ENCODE measurements at places on chromosomes 2 and 18.

GRCh38 chr2:53018825-53019425 is 748.7 kb upstream of the CHAC2 start:
- DNase-seq = no peak

- no peak for DNase-seq
Measured at GRCh38 chr2:99259465-99259864, 4.0 kb upstream of the LYG2 start.

GRCh38 chr18:36786686-36787085 is 42.1 kb downstream of the TPGS2 start:
- DNase-seq = no peak

DNA sequence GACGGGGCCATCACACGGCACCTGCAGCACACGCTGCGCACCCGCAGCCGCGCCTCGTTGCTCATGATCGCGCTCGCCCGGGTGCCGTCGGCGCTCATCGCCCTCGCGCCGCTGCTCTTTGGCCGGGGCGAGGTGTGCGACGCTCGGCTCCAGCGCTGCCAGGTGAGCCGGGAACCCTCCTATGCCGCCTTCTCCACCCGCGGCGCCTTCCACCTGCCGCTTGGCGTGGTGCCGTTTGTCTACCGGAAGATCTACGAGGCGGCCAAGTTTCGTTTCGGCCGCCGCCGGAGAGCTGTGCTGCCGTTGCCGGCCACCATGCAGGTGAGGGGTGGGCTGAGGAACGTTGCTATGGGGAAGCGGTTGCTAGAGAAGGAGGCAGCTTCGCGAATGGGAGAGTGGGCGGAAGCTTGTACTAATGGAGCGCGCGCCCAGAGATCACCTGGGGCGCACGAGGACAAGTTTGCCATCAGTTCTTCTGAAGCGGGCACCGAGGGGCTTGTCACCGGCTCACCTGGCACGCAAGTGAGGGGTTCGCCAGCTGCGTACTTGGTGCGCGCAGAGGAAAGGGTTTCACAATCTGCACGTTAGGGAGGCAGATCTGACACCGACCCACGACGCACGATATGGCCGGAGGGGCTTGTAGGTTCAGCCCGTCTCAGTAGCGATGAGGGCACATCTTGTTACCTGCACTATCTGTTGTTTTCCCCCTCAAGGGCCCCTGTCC is 45.6 kb downstream of the DDX18 start:
- peak; percentile 8 for DNase-seq

GRCh38 chr2:56021136-56021474 is 97.5 kb upstream of the EFEMP1 start:
- no peak for DNase-seq

DNA sequence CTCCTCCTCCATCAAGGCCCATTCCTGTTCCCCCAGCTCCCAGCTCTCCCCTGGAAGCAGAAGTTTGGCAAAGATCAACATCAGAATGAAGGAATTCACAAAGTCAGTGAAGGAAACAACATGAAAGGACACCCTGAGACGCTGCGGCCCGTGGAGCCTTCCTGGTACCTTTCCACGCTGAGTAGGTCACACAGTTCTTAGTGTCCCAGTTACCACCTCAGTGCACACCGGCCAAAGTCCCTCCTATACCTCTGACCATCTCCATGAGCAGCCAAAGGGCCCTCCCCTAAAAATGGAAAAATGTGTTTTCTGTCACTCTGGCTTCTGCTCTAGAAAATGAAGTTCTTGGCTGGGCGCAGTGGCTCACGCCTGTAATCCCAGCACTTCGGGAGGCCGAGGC is 191.6 kb upstream of the AGAP1 start:
- DNase-seq = no peak

DNA sequence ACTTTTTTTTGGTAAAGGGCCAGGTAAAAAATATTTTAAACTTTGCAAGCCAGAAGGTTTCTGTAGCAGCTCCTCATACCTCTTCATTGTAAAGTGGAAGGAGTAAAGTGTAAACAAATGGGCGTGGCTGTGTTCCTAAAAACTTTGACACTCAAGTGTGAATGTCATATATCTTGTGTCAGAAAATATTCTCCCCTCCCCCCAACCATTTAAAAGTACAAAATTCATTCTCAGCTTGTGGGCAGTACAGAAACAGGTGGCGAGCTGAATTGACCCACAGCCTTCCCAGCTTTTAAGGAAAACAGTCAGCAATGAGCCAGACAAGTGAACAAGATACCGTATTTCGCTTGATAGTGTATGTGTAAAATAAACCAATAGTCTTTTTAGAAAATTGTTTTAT is 4.0 kb downstream of the YPEL5 start:
- DNase-seq = no peak

DNA sequence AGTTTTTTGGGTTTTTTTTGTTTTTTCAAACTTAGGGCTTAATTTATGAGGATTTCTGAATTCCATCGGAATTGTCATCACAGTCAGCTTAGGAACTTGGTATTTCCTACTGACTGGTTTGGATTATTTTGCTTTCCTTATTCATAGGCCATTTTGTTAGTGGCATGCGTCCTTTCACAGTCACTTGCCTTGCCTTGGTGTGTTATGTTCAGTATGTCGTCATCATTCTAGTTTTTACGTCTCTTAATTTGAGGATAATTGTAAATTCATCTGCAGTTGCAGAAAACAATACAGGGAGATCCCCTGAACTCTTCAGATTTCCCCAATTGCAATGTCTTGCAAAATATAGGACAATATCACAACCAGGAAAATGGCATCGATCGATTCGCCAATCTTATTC is 485.3 kb downstream of the CBLN2 start:
- DNase-seq = no peak

- no peak for DNase-seq
Measured at GRCh38 chr2:167331636-167332232, 443.5 kb downstream of the XIRP2 start.

DNA sequence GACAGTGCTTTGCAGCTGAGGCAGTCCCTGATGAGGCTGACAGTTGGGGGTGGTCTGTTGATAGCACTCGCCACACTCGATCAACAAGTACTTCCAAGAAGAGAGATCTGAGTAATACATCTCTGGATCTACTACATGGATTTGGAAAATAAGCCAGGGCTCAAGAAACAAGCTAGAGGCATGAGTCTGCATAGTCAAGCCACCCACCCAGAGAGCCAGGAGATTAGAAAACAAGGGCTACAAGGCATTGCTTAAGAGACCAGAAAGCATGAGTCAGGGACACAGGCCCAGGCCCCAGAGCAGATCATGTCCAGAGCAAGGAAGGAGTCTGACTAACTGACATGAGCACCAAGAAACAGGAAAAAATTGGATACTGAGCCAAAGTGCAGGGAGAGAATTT is 196.9 kb upstream of the CWC22 start:
- DNase-seq = no peak

GRCh38 chr18:23020555-23021294 is 87.6 kb downstream of the RBBP8 start:
- DNase-seq = no peak

- no peak for DNase-seq
Measured at GRCh38 chr2:54332386-54332785, 76.4 kb upstream of the TSPYL6 start.

DNA sequence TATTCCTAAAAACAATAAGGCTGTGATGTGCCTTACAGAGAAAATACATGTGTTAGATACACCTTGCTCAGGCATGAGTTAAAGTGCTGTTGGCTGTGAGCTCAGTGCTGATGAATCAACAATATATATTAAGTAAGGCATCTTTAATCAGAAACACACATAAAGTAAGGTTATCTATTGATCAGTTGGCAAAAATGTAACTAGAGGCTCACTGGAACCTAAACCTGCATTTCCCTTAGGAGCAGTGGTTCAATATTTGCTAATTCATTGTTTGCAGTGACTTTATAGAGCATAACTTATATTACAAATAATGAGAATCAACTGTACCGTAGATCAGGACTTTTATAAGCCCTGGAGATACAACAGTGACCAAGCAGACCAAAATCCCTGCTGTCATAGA is 77.0 kb upstream of the CYP1B1 start:
- DNase-seq = no peak

DNA sequence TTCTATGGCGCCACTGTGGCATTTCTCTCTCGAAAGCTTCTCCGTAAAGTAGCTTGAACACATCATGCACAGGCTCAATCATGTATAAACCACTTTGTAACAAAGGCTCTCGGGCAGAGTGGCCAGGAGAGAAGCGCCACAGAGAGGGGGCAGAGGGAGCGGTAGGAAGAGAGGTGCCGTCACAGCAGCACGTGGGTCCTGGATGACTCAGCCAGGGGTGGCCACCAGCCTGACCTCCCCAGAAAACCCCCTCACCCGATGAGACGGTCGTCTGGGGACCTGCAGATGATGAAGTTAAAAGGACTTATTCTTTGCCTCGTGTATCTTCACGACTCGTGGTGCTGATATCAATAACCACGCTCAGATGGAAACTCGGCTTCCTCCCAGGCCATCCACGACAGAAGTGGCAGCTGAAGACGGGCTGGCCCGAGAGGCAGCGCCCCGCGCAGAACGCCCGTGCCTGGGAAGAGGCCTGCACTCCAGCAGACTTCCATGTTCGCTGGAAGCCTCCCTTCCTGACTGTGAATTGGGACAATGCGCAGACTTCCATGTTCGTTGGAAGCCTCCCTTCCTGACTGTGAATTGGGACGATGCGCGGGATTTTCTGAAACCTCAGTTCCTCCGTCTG is 46.4 kb upstream of the MTCL1 start:
- no peak for DNase-seq

GRCh38 chr2:68302281-68302875 is 17.4 kb downstream of the CNRIP1 start:
- DNase-seq = no peak

DNA sequence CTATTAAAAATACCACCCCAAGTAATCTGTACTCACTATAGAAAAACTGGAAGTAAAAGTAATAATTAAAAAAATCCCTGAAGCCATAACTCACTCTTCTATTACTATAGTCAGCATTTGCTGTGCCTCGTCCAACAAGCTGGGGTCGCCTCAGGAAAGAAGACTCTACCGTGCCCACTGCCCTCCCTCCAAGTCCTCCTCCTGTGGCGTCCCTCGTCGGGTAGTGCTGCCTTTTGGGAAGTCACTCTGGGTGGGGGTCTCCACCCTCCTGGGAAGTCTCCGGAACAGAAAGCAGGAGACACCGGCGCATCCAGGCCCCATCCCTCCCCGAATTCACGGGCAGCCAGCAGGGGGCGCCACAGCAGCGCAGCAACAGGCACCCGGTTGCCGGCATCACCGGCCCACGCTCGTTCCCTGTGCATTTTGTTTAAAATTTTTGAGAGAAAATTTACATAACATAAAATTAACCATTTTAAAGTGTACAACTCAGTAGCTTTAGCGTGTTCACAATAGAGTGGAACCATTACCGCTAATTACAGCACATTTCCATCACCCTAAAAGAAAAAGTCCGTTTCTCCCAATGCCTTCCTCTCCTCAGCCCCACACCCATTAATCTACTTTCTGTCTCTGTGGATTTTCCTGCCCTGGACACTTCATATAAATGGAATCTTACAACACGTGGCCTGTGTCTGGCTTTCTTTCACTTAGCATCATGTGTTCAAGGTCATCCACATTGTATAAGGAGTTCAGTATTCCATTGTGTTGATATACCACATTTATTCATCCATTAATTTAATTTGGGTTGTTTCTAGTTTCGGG is 62.2 kb downstream of the ADNP2 start:
- DNase-seq = no peak
